T-cell (primary cell): ENCODE measurements at places on chromosomes 1 and 21.

- no peak for DNase-seq
Measured at GRCh38 chr1:169872906-169873305, 20.8 kb downstream of the SCYL3 start.

- DNase-seq: no peak
Measured at GRCh38 chr1:205792961-205793673, 17.8 kb upstream of the RAB29 start.

DNA sequence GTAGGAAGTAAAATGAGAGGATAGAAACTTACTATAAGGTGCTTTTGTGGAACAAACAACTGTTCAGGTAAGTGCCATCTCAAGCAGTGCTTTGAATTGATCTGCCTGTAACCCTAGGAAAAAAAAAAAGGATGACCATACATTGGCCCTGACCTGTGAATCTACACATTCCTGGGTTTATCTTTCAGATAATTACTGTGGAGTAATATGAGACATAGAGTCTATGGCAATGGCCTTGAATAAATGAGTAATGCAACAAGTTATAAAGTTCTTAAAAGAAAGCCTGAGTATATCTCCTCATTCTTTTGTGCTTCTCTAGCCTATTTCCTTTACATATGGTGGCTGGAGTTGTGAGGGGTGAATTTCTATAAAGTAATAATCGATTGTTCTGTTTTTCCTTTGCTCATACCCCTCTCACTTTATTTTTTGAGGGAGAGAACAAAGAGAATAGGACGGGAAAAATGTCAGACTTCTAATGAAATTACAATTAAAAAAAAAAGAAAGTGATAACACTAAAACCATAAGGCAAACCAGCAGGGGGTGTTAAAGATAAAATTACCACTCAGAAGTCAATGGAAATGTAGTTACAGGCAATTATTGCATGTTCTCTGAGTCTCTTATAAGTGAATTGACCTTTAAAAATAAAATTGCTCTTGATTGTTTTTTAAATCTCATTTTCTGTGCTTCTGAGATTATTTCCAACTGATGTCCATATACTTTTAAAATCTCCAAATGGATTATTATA is 12.4 kb upstream of the ATP1A1 start:
- DNase-seq: no peak

DNA sequence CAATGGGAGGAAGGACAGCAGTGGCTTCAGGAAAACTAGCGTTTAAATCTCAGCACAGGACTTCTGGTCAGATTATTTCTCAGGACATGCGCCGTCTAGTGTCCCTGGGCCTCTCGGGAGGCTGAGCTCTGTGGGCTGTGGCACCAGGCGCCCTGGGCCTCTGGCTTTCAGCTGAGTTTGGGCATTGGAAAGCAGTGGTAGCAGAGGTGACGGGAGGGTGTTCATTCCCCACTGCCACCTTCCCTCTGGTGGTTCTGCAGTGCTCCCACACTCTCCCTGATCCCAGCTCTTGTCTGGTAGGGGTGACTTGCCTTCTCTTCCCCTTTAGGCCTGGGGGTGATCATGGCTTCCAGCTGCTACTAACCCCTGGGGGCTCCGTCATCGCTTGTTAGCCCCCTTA is 42.2 kb upstream of the USP1 start:
- DNase-seq: no peak

GRCh38 chr1:116256286-116256649 is 116.8 kb upstream of the ATP1A1 start:
- DNase-seq: no peak

- DNase-seq: no peak
Measured at GRCh38 chr1:77319036-77319705, 37.4 kb downstream of the AK5 start.

DNA sequence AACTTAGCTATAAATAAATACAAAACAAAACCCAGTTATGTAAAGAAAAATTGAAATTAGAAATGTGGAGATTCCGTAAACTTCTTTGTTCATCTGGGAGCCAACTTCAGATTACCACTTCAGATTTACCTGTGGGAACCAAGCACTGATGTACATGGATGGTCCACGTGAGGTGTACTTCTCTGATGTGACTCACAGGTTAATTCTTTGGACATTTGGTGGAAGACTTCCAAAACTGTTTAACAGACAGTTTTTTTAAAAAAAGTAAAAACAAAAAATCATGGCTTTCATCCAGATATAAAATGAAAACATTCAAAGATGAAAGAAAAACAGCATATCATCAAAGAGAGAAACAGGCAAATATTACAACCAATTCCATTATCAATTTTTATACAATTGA is 92.0 kb downstream of the MAST2 start:
- DNase-seq: no peak

GRCh38 chr1:185560760-185561159 is 173.4 kb upstream of the HMCN1 start:
- no peak for DNase-seq

DNA sequence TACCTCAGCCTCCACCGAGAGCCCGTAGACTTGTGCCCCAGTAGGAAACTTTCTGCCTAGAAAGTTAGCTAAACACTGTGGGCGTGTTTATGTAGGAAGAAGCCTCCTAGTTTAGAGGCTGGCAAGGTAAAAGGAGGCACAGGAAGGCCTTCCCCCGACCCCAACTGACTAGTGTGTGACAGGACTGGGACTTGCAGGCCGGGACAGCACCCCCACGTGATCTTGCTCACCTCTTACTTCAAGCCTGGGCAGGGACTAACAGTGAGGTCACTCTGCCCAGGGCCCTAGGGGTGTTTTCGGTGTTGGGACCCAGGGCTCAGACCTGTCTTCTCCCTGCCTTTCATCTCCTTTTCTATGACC is 392 bp upstream of the TAGLN2 start:
- no peak for DNase-seq

DNA sequence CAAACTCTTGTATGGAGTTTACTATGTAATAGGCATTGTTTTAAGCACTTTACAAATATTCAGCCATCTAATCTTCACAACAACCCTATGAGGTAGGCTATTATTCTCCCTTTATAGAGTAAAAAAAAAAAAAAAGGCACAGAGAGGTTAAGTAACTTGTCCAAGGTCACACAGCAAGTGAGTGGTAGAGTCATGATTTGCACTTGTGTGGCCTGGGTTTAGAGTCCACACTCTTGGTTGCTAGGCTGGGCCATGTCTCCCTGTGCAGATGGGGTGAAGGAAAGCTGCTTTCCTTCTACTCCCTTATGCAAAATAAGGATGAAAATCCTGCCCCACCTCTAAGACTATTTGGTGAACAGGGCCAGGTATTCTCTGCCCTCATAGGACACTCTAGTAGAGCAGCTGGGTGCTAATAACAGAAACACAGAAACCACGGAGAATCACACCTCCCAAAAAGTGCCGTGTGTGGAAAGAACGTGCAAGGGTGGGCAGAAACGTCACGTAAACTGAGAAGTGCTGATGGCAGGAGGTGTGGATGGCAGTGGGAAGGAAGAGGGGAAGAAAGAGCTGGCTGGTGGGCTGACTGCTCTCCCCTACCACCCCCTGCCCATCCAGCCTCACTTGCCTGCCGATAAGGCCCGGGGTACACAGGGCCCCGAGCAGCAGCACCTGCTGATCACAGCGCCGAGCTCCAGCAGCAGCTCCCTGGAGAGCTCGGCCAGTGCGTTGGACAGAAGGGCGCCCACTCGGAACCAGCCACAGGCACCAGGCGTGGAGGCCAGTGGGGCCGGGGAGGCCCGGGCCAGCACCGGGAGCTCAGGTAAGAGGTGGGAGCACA is 28.3 kb upstream of the VPS13D start:
- no peak for DNase-seq

DNA sequence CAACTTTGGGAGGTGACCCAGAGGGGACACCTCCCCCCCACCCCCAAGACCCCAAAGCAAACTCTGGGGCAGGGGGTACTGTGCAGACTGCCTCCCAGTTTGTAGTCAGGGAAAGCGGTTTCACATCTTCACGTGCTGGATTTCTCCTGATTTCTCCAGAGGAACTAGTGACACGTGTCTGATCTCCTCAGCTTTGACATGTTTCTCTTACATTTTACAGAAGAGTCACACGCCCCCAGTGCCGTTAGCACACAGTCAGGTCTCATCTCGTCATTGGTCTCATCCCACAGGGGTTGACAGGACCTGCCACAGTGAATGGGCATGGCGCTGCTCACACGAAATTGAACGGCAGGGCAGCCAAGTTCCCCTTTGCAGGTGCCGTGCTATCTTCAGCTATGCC is 11.8 kb downstream of the PDPN start:
- no peak for DNase-seq
